Upper lobe of right lung (tissue), 1 donor: ENCODE measurements at places on chromosomes 3 and 15. TPM values are rescaled to one million over a fixed set of nuclear protein-coding genes. Genes with fewer than 3 reads are reported as not detected.

The FETUB gene
- total RNA-seq = not detected

The SST gene
- total RNA-seq = not detected

GRCh38 chr15:99932676-99933402 is 199.6 kb upstream of the LYSMD4 start:
- no peak for DNase-seq

DNA sequence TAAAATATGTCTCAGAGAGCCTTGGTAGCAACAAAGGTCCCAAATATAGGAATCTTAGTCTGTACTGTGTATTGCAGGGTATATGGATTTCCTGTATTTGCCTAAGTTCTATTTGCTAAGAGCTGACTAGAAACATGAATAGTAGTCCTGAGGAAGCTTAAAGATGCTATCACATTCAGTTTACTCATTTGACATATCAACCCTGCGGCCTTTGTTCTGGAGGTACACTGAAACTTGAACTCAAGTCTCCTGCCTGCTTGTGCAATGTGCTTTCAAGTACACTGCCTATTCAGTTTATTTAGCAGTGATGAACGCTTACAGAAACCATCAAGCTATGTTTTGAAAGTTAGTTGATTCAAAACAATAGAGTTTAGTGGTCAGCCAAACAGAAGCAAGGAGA is 21.1 kb downstream of the IL1RAP start:
- DNase-seq = no peak

DNA sequence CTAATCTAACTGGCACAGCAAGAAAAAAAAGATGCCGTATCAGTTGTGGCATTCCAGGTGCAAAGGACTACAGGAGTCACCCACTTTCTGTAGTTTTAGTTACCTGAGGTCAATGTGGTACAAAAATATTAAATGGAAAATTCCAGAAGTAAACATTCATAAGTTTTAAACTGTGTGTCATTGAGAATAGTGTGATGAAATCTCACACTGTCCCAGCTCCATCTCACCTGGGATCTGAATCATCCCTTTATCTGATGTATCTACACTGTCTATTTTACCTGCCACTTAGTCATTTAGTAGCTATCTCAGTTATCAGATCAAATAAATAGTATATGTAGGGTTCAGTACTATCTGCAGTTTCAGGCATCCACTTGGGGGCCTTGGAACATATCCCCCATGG is 26.7 kb downstream of the GBE1 start:
- DNase-seq = no peak

The CACNA2D2 gene
- 119 TPM for total RNA-seq

The LARP6 gene
- total RNA-seq = 6.2 TPM

The GABRA5 gene
- not detected for total RNA-seq

DNA sequence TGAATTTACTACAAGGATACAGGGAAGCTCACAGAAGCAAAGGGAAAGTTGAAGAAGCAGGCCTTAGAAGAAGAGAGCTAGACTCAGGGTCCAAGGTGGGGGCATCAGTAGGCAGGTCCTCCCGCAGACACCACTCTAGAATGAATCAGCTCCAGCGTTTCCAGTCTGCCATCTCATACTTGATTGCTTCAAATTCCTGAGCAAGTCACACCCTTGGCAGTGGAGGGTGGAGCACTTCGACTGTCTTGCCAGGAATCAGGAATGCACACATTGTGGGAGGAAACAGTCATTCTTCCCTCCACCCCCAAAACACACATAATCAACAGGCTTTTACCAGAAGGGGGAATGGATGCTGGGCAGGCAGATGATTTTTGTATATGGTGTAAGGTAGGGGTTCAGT is 78.5 kb downstream of the CHCHD6 start:
- DNase-seq = no peak

The IGSF11 gene
- total RNA-seq = 0.46 TPM

- DNase-seq = no peak
Observed at GRCh38 chr3:36219398-36219797, 160.9 kb upstream of the STAC start.

The ZMYND10 gene
- 2.8 TPM for total RNA-seq

DNA sequence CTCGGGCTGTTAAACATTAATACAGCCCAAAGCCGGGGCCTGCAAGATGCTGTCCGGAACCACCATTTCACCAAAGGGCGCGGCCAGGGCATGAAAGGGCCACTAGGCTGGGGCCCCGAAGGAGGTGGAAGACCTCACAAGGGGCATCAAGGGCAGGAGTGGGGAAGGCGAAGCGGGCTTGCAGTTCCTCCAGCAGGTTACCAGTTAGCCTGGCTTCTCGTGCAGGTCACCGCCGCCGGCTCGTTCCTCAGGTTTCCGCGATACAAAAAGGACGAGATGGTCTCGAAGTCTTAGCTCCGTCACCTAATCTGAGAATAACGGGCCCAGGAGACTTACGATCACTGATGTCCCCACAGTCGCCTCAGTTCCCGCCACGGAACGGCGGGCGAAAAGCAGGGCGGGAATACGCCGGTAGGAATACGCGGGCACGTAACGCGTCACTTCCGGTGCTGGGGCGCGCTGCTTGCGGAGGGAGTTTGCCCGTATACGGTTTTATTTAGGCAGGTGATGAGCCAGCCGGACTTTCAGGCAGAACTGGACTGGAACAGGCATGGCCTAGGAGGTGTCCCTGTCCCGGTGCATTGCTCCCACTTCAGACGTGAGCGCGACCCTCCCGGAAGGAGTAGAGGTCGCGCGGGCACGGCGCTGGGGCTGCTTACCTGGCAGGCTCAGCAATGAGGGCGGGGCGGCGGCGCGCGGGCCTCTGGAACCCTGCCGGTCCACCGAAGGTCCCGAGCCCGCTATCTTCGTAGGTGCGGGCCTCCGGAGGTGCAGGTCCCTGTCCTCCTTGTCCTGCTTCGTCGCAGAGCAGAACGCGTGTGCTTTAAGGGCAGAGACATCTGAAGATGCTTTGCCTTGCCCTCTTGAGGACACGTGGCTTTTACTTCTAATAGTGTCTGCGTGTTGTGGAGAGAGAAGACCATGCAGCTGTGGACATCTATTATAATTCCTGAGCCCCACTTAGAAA is at the start of gene RFC4:
Gene RFC4 (minus strand): TSS at position 394 of the 967 bp plus-strand sequence. CDS start 1,769 bp downstream, outside the sequence.
- DNase-seq = peak; percentile 95

The GOLGA6B gene
- total RNA-seq = not detected

DNA sequence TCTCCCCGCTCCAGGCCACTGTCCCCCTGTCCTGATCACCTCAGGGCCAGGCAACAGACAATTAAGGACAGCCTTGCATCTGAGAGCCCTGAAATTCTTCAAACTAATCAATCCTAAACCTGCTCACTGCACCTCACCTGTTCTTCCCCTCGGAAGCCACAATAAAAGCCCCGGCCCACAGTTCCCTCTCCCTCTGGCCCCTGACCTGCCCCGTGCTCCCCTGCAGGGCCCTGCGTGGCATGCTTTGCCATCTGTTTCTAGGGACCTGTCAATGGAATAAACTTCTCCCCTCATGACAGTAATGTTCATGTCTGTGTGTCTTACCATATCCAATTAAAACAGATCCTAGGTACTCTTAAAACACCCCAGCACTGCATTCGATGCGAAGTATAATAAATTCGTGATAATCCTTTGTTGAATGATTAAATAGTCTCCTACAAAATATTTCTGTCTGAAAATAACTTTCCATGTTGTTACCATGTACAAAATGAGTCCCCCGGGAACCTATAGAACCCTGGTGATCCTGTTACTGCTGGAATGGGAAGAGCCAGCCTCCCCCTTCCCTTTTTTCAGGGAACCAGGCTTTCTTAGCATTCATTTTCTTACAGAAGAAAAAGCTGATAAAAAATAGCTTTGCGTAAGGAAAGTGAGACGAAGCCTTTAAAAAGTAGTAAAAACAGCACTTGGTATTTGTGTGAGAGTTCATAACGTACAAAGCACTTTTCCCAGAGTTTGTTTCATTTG is 59.0 kb downstream of the ABTB1 start:
- no peak for DNase-seq

The CCDC39 gene
- total RNA-seq = not detected

DNA sequence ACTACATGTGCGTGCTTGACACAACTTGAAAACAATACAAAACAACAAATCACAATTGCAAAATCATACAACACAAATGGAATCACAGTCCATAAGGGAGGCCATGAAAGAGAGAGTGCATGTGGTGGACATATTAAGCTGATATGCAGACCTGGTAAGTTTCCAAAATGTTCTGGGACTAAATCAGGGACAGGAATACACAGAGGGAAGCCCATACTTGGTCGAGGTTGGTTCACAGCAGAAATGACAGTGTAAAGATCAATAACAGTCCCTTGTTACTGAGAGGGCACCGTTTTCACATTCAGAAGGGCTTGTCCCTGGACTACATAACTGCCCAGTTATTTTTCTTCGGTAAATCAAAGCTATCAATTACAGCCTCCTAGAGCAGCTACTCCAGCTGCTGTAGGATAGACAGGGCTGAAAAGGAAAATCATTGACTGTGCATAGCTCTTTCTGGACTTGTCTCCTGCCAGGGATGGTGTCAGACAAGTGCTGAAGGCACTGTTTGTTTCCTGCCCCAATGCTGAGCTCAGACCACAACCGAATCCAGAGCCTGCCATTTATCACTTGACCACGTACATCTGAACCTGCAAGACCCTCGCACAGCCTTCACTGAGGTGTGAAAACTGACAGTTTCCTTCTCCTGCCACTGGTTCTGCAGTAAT is 79.5 kb upstream of the KCNMB2 start:
- no peak for DNase-seq

- DNase-seq = no peak
Observed at GRCh38 chr3:29152379-29152778, 128.5 kb upstream of the RBMS3 start.

The CP gene
- total RNA-seq = 3.4 TPM
